ENCODE measurements at places on chromosomes 16 and 17.

DNA sequence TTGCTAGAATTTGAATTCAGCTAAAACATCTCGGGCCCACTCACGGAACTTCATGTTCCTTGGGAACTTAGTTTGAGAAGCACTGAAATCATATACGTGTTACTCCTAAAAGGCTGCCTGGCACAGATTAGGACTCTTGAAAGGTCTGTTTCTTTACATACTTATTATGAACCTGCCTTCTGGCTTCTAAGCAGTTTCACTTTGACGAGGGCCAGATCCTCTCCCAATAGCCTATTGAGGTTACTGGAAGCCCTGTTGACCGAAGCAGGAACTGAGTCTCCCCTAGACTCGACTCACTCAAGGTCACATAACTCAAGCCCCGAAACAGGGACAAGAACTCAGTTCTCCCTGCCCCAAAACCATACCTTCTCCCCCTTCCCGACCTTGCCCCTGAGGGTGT is 121.9 kb upstream of the PLCG2 start:
- DNase-seq: no peak

GRCh38 chr16:23141033-23141432 is 8.2 kb downstream of the USP31 start:
- DNase-seq: no peak

DNA sequence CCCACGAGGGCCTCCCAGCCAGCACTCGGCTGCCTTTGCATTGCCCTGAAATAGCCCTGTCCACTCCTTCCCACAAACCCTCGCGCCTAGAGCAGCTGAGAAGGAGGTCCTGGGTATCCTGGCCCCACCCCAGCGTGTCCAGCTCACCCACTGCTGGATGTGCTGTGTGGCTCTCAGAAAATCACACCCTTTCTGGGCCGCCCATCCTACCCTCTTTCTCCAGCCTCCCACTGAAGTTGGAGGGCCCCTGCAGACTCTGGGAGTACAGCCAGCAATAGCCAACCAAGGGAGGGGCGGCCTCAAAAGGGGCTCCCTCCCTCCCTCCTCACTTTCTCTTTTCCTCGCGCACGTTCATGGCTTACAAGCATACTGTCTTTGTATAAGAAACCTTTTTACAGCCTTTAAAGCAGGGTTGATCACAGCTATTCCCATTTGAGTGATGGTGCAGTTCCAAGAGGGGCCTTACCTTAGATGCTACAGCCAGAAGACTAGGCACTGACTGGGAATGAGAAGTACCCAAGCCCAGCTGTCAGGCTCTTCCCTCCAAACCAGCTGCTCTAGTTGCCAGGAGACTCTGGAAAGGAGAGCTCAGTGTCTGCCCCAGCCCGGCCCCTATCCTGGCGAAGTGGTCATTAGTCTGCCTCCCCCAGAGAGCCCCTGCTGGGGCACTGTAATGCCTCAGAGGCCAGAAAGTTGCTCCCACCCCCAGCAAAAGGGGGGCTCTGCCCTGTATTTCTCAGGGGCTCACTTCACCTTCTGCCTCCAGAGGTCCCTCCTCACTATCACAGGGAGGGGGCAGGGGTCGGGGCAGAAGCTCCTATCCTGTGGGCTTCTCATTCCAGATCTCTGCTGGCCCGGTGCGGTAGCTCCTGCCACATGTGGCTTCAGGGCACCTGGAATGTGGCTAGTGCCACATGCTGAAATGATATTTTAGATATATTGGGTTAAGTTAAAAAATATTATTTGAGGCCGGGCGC is 38.1 kb downstream of the DCAKD start:
- DNase-seq: peak; percentile 9

- DNase-seq: no peak
Observed at GRCh38 chr17:51428668-51429495, 168.5 kb downstream of the UTP18 start.

GRCh38 chr17:29061036-29061435 is 18.1 kb downstream of the PIPOX start:
- DNase-seq: peak; percentile 29

- peak; percentile 66 for DNase-seq
Observed at GRCh38 chr16:2969545-2970521, 685 bp downstream of the PAQR4 start.

- DNase-seq: no peak
Observed at GRCh38 chr17:8312726-8313600, 2.9 kb downstream of the ARHGEF15 start.

DNA sequence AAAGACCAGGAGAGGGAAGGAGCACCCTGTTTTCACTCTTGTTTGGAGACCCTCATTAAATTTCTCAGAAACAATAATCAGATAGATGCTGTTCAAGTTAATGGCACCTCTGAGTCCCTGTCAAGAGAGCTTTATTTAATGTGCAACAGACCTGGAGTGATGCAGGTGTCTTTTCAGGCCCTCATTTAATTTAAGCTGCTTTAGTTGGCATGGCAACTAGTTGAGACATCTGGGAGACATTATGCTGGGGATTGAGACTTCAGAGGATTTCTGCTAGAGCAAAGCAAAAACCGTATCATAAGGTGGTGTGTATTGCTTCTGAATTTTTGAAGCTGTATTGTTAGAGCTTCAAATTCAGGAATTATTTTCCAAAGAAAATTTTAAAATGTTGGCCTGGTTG is 108.5 kb downstream of the NLK start:
- no peak for DNase-seq

DNA sequence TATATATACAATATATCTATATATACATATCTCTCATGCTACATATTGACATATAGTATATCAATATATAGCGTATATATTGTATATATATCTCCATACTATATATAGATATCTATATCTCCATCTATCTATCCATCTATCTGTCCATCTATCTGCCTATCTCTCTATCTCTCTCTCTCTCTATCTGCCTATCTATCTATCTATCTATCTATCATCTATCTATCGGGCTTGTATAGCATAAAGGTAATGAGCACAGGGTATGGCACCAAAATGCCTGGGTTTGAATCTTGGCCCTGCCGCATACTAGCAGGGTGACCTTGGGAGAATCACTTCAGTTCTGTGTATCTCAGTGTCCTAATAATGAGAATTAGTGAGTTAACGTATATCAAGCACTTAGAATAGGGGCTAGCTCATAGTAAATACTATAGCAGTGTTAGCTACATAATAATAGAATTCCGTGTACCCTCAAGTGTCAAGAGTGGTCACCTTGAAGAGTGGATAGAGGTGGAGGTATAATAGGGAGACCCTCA is 1.5 kb downstream of the ST6GALNAC1 start:
- DNase-seq: no peak

DNA sequence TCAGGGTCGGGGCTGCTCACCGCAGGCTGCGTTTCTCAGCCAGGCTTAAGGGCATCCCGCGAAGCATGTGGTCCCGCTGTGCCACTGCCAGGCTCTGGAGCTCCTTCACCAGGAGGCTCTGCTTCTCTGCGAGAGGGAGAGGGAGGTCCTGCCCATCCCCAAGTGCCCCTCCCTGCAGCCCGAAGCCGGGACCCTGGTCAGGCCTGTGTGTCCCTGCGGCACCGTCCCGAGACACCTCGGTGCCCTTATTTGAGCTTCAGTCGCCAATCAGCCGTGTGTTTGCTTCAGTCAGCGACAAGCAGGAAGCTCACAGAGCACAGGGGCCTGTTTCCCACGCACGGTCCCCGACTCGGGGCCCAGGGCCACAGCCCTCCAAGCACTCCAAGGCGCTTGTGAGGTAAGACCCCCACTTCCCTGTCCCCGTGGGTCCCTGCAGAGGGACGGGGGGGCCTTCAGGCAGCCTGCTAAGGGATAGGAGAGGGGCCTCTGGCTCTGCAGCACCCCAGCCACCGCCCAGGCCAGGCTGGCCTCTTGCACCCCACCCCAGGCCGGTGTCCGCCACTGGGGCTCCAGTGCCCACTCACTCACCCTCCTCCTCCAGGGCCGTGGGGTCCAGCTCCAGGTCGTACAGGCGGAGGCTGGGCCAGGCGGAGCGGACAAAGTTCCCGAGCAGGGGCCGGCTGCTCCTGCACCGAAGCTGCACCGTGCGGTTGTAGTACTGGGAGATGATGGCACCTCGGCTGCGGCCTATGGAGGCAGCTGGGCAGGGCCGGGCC is 3.2 kb downstream of the TMC6 start:
- DNase-seq: no peak

GRCh38 chr16:11236461-11237254 is 19.3 kb downstream of the SOCS1 start:
- DNase-seq: no peak

- DNase-seq: no peak
Observed at GRCh38 chr16:86044241-86044671, 145.3 kb downstream of the IRF8 start.

DNA sequence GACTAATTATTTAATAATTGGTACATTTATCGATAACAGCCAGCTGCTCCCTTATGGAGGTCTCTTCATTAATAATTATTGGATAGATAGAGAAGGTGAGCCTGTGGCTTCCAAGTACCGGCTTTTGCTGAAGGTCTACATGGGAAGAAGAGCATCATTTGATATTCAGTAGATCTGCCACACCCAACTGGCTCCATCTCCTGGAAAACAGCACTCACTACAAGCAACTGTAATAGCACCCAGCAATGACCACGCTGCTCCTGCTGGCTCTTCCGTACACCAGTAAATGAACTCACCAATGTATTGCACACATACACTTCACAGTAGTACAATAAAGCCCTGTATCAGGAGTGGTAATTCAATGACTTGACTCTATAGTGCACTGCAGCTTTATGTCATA is 19.5 kb downstream of the MARVELD3 start:
- no peak for DNase-seq

- no peak for DNase-seq
Observed at GRCh38 chr17:44147812-44148211, 6.1 kb downstream of the HROB start.

DNA sequence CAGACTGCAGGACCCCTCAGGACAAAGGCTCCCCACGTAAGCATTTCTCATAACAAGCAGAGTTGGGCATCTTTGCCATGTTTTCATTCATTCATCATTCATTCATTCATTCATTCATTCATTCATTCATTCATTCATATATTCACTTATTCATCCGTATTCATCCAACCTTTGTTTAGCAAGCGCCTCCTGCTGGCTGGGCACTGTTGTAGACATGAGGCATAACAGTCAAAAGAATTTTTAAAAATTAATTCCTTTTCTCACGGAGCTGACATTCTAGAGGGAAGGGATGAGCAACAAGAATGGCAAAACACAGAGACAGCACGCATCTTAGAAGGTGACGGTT is 351.7 kb upstream of the TNRC6C start:
- no peak for DNase-seq

- DNase-seq: no peak
Observed at GRCh38 chr17:49514071-49514721, 19.1 kb downstream of the NGFR start.

DNA sequence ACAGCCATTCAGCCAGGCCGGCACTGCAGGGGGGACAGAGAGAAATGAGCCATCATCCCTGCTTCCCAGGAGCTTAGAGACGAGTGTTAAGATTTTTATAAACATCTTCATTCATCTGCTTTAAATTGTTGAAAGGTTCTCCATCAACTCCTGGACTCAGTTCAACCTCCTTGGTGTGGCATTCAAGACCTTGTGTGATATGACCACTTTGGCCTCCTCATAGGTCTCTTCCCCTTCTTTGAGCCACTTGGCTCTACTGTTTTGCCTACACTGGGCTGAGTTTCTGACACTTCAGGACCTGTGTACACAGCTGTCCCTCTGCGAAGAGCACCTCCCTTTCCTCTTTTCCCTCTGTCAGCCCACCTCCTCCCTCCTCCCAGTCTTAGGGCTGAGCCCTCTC is 4.3 kb downstream of the DOC2B start:
- no peak for DNase-seq

GRCh38 chr17:30196504-30196903 is 39.0 kb downstream of the SLC6A4 start:
- no peak for DNase-seq

DNA sequence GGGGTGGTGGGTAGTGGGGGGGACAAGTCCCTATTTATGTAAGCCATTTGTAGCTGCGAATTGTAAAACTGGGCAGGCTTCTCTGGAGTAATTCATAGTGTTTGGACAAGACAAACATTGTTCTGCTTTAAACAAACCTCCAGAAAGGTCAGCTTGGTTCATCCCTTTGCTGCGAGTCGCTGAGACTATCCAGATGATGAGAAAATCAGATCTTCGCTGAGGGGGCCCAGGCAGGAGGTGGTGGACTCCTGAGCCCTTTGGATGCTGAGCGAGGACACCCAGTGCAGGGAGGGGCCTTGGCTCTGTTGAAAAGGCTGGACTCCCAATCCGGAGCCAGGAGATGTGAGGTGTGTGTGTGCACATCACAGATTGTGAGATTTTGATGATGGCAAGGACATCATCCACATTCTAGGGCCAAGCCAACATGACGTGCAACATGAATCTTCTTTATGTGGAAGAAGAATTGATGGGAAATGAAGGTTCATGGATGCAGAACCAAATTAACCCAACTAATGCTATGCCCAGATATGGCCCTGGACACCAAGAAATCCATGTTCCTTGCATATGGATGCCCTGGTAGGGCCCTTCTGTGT is 15.0 kb upstream of the NTN1 start:
- no peak for DNase-seq

DNA sequence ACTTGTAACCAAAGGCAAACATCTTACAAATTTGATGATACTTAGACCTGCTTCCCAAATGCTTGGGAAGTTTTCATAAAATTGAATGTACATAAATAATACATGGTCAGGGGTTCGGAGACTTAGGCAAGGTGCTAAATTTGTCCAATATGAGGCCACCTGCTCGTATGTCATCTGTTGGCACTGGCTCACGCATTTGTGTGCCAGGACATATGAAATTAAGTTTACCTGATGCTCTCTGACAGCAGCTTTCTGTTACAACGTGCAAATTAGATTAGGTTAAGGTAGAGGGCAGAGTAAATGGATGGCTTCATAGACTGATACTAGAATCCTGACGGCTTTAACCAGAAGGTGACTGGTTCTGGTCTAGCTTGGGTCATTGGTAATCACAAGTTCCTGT is 970.3 kb upstream of the RBFOX1 start:
- DNase-seq: no peak

DNA sequence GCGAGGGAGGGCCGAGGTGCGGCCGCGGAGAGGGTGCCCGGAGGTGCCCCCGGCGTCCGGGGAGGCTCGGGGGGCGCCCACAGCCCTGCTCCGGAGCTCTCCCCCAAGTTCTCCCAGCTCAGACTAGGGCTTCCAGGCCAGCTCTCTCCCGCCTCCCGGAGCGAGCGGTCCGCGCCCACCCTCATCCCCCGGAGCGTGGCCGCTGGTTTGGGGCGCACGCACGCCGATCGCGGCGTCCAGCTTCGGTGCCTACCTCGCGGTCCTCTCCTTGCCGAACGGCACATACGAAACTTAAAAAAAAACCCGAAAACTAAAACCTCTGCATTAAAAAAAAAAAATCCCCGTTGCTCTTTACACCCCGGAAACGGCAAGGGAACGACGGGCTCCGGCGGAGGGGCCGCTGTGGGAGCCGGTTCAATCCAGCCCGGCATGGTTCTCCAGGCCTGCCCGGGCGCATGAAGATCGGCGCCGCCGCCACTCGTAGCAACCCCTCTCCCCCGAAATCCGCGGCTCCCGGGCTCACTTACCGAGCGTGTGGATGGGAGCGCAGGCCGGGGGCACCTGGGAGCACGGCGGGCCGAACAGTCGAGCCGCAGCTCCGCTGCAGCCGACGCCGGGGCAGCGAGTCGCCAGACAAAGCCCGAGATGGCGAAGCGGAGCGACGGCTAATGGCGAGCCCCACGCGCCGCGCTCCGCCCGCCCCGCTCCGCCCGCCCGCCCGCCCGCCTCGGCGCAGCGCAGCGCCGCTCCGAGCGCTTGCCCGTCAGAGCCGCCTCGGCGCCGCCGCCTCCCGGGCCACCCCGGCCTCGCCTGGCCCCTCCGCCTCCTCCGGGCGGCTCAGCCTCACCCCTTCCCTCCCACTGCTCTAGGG is 973 bp upstream of the UBTF start:
- DNase-seq: peak; percentile 65

Measured in midbrain (tissue), 1 donor.